CD4-positive, alpha-beta memory T cell (primary cell): ENCODE measurements at places on chromosomes 2 and 18. TPM values are rescaled to one million over a fixed set of nuclear protein-coding genes. Genes with fewer than 3 reads are reported as not detected.

DNA sequence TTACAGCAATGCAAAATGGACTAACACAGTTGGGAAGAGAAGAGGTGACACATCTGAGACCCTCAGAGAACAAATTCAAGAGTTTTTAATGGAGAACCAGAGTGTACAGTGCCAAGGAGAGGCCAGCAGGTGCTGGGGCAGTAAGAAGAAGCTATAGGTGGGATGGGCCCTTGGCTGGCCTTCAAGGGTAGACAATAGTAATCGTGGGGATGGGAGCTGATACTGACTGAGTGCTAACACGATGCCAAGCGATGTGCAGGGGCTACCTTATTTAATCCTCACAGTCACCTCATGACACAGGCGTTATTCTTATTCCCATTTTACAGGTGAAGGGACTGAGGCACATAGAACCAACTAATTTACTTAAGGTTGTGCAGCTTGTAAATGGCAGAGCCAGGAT, 131.9 kb upstream of the ID2 start:
- DNase-seq: no peak

- DNase-seq: no peak
Measured at GRCh38 chr2:69589973-69590652, 53.4 kb downstream of the AAK1 start.

The TRIM54 gene
- 0.17 TPM for total RNA-seq

The RESP18 gene
- total RNA-seq: not detected
